Esophagus muscularis mucosa (tissue), 4 donors: ENCODE measurements at places on chromosomes 6 and 20.

GRCh38 chr6:2194643-2195042 is 50.8 kb downstream of the GMDS start:
- DNase-seq: no peak

GRCh38 chr6:106087548-106088325 is 1.6 kb downstream of the PRDM1 start:
- peak; percentile 90 for DNase-seq

DNA sequence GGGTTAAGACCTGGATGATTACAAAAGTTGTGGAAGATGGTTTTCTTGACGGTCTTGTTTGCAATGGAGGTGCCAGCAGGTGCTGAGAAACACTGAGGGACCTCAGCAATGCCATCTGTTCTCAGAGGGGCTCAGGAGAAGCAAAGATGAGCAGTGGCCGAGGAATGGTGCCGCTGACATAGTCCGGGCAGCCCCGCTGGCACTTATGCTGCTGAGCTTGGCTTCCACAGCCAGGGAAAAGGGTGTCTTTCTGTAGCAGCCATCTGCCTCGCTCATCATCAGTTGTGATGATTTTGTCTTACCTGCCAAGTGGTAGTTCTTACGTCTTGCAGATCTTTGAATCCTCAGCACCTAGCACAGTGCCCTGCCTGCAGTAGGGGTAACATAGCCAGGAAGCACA is 55.7 kb downstream of the PPP1R14C start:
- DNase-seq: no peak

DNA sequence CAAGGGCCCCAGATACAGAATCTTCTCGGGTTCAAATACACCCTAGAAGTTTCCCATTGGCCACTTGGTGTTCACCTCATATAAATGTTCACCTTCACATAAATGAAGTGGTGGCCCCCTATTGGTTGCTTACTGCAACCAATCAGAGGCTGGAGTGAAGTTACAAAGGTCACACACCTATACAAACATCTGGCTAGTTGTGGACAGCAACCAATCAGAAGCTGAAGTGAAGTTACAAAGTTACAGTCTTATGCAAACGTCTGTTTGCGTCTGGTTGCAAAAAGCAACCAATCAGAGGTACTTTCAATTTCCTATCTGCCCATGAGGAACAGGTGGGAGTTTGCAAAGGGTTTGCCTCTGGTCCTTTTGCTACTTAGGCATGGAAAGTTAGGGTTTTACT is 206.5 kb upstream of the BMP2 start:
- DNase-seq: no peak

- DNase-seq: no peak
Measured at GRCh38 chr6:37032239-37032638, 26.8 kb downstream of the FGD2 start.

GRCh38 chr20:23605867-23606651 is at the start of gene CST9:
Gene CST9 (minus strand): TSS chr20:23605917. CDS start chr20:23605864, 53 bp downstream.
- peak; percentile 39 for DNase-seq

- DNase-seq: no peak
Measured at GRCh38 chr6:36986704-36987047, 680 bp upstream of the MTCH1 start.

GRCh38 chr6:106757722-106758467 is 128.5 kb downstream of the QRSL1 start:
- no peak for DNase-seq

DNA sequence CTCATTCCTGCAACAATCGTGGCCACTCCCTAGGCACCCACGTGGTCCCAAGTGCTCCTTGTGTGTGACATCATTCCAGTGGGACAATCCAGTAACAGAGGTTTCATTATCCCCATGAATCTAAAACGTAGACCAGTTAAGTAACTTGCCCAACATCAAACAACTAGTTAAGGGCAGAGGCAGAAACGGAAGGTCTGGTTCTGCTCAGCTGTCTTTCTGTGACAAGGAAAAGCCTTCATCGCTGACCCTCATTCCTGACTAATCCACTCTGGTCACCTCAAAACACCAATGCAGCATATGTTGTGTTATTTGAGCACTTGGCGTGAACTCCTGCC is 261.4 kb upstream of the JARID2 start:
- DNase-seq: no peak

DNA sequence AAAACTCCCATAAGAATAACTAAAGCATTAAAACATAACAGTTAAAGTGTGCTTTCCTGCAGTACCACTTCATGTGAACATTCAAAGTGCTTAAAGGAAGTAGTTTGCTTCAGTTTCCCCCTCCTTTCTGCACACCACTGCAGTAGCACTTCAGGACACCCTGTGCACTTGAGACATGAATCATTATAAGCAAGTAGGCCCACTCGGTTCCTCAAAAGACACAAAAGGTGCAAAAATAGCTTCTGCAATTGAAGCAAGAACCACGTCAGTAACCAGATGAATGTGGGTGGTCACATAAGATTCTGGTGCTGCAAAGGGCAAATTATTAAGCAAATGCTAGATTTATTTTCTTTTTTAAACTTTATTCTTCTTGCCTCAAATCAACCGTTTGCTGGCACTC is 160.6 kb downstream of the HIVEP2 start:
- no peak for DNase-seq

- no peak for DNase-seq
Measured at GRCh38 chr6:56802584-56802983, 152.3 kb upstream of the BEND6 start.

DNA sequence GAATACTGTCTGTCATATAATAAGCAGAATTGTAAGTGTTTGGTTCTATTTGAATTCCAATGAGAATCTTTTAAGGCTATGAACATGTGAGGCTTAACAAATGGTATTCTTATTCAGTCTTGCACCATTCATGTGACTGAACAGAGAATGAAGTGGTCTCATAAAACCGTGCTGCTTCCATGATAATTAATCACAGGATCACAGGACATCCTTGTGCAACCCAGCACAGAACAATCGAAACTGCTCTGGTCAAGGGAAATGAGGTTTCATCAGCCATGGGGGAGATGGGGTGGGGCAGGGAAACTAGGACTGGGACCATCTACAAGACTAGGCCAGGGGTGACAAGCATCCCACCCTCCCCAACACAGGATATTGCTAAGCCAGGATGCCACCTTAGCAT is 6.0 kb downstream of the PPIL6 start:
- no peak for DNase-seq

- no peak for DNase-seq
Measured at GRCh38 chr20:46965477-46965876, 70.8 kb downstream of the EYA2 start.

GRCh38 chr20:50799890-50800550 is 5.2 kb downstream of the BCAS4 start:
- DNase-seq: no peak

- no peak for DNase-seq
Measured at GRCh38 chr6:11711984-11712711, 66.5 kb downstream of the ADTRP start.

GRCh38 chr6:98777762-98778161 is 56.6 kb upstream of the POU3F2 start:
- DNase-seq: no peak

DNA sequence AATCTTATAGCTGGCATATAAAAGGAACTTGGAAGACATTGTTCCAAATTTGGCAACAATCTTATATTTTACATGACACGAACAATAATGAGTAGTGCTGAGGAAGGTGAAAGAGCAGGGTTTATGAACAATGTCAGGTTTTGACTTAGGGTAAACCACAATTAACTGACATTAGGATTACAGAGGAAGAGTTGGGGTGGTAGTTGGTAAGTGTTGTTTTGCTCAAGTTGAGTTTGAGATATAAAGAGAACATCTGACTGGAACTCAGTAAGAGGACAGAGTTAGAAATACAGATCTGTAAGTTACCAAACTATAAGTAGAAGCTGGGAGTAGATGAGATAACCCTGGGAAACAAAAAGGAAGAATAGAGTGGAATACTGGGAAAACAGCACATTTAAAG is 15.1 kb downstream of the RTN4IP1 start:
- no peak for DNase-seq
